ENCODE measurements at places on chromosomes 16 and 17.

DNA sequence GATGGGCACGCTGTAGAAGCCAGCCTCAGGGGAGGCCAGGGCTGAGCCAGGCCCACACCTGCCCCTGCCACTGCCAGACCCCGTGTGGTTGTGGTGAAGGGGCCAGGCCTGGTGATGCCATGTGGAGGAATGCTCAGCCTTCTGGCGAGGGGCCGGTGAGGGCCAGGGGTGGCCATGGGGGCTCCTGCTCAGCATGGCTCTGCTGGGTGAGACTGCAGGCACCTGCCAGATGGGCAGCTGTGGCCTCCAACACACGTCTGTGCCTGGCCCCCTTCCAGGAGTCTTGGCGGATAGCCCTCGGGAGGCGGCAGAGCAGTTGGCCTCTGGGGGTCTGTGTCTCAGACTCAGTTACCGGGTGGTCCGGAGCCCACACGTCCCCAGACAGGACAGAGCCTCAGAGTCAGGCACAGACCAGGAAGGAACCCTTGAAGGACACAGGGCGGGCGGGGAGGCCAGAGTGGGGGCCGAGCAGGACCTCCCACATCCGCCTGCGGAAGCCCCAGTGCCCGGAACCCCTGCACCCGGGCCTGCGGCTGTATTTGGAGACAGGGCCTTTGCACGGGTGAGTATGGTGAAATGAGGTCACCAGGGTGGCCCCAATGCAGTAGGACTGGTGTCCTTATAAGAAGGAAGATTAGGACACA lies 22.5 kb upstream of the CHMP6 start:
- DNase-seq, result no peak

DNA sequence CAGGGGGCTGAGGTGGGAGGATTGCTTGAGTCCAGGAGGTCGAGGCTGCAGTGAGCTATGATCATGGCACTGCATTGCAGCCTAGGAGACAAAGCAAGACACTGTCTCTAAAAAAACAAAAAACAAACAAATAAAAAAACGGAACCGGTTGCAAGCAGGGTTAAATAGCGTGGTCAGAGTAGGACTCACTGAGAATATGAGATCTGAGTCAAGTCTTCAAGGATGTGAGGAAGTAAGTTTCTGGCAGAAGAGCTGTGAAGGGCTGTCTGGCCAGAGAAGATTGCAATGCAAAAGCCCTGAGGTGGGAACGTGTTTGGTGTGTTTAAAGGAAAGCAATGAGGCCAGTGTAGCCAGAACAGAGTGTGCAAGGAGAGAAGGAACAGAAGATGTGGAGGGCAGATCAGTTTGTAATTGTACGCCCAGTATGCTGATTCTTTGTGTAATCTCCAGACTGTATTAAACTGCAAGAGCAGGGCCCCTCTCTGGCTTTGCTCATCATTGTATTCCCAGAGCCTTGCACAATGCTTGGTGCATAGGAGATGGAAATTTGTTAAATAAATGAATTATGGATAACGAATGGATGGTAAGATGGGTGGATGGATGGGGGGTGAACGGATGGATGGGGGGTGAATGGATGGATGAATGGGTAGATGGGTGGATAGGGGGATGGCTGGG lies 6.3 kb downstream of the G6PC1 start:
- no peak for DNase-seq

DNA sequence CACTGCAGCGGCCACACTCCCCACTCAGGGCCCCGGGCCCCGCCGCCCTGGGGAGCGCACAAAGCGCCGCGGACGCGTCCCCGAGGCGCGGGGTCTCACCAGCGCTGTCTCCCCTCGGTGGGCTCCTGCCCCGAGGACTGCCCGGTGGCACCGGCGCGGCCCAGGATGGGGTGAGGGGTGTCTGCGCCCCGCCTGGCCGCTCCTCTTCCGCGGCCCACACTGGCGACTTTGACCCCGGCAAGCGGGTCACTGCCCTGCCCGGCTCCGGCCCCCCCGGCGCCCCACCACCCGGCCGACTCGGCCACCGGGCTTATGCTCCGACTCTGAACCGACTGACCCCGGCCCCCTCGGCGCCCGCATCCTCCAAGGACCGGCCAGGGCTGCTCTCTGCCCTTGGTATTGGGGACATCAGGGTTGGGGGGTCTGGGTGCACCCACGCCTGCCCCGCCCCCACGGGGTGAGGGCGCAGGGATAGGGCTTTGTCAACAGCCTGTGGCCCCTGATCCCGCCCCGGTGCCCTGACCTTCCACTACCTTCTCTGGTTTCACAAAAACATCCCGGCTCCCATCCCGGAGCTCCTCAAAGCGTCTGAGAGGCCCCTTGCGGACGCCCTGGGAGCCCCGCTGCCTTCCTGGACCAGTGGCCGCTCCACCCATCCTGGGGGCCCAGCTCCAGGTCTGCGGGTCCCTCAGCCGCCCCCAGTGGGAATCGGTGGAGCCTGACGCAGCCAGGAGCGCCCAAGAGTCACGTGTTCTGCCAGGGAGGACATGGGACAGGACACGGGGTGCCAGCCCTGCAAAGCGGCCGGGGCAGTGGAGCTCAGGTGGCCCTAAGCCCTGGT lies 829 bp downstream of the GCGR start:
- no peak for DNase-seq

GRCh38 chr16:81688182-81688581 lies 90.9 kb upstream of the PLCG2 start:
- no peak for DNase-seq

DNA sequence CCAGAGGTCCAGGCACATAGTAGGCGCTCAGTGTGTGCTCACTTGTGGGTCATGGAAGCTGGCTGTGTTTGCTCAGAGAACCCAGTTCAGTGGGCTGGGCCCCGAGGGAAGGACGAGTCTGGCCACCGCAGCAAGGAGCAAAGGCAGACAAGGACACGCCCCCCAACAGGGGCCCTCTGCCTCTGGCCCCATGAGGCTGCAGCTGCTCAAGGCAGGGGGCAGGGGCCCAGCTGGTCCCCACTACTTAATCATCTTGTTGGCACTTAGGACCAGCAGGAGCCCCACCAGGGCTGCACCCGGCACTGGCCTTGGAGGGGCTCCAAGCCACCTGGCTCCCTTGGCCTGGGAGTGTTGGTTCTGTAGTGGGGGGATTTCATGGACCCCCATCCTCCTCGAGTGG lies 16.1 kb downstream of the KCNJ12 start:
- DNase-seq, result no peak

GRCh38 chr17:74259667-74260524 lies 14.1 kb upstream of the DNAI2 start:
- DNase-seq, result no peak

GRCh38 chr17:20993863-20994778 lies 48.7 kb downstream of the USP22 start:
- DNase-seq, result no peak

DNA sequence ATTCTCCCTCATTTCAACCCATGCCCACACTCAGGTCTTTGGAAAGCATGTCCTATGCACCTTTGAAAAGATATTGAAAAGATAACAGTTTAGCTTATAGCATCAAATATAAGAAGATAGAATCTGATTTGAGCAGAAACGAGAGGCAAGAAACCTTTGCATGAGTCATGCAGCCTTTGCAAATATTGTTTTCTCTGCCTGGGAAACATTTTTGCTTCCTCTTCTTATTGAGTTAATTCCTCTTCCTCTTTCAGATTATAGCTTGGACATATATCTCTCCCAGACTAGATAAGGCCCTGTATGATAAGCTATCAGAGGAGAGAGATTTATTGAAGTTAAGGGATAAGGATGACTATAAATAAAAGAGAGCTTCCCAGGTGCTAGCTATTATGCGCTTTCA lies 46.1 kb upstream of the KCNJ2 start:
- DNase-seq, result no peak

- no peak for DNase-seq
Observed at GRCh38 chr17:2580661-2581060, 12.8 kb upstream of the PAFAH1B1 start.

GRCh38 chr16:69094501-69094900 lies 11.0 kb upstream of the HAS3 start:
- DNase-seq, result no peak

DNA sequence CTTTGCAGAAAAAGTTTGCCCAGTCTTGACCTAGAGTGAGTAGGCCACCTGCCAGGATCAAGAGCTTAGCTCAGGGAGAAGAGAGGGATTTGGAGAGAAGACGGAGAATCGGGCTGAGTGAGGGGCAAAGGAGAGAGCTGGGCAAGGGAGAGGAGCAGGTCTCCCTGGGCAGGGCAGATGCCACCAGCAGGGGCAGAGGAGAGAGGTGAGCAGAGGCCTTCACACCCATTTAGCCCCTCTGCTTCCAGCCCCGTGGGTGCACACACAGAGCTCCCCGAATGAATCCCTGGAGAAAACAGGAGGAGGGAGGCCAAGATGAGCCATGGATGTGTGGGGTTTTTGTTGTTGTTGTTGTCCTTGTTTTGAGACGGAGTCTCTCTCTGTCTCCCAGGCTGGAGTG lies 29.2 kb downstream of the TBX4 start:
- no peak for DNase-seq
